Fibroblast of lung (primary cell): ENCODE measurements at places on chromosomes 6 and 20.
A peak's percentile ranks its signal among the peaks of the same experiment; 100 is the strongest.

DNA sequence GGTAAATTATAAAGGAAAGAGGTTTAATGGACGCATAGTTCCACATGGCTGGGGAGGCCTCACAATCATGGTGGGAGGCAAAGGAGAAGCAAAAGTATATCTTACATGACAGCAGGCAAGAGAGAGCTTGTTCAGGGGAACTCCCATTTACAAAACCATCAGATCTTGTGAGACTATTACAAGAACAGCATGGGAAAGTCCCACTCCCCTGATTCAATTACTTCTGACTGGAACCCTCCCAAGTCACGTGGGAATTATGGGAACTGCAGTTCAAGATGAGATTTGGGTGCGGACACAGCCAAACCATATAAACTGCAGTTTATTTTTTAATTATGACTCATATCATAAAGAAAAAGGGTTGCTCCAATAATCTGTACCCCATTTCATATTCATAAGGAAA is 22.3 kb upstream of the HLA-DQA2 start:
- no peak for DNase-seq

GRCh38 chr20:59518881-59519706 is 85.2 kb upstream of the PHACTR3 start:
- peak; percentile 28 for DNase-seq

DNA sequence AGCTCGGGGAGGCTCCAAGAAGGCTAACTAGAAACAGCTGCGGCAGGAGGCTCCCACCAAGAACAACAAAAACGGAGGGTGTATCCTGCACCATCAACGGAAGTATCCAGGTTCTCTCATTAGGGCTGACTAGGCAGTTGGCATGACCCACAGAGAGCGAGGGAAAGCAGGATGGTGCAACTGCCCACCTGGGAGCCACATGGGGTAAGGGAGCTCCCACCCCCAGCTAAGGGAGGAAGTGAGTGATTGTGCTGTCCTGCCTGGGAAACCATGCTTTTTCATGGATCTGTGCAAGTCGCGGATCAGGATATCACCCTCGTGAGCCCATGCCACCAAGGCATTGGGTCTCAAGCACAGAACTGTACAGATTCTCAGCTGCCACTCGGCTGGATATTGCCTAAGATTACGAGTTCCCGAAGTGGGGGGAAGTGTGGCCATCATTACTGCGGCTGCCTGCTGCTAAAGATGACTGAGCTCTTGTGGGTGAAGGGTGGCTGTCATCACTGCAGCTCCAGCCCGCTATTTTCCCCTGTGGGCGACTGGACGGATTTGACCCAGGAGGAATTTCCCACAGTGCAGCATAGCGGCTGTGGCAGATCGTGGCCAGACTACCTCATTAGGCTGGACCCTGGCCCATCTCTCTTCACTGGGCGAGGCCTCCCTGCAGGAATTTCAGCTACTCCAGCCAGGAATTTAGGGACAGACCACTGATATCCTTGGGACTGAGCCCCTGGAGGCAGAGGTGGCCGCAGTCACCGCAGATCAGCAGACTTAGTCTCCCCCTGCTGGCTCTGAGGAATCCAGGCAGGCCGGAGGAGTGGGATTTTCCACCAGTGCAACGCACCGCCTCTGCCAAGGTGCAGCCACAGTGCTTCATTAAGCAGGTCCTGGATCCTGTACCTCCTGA is 515.7 kb downstream of the FRK start:
- DNase-seq, result no peak

DNA sequence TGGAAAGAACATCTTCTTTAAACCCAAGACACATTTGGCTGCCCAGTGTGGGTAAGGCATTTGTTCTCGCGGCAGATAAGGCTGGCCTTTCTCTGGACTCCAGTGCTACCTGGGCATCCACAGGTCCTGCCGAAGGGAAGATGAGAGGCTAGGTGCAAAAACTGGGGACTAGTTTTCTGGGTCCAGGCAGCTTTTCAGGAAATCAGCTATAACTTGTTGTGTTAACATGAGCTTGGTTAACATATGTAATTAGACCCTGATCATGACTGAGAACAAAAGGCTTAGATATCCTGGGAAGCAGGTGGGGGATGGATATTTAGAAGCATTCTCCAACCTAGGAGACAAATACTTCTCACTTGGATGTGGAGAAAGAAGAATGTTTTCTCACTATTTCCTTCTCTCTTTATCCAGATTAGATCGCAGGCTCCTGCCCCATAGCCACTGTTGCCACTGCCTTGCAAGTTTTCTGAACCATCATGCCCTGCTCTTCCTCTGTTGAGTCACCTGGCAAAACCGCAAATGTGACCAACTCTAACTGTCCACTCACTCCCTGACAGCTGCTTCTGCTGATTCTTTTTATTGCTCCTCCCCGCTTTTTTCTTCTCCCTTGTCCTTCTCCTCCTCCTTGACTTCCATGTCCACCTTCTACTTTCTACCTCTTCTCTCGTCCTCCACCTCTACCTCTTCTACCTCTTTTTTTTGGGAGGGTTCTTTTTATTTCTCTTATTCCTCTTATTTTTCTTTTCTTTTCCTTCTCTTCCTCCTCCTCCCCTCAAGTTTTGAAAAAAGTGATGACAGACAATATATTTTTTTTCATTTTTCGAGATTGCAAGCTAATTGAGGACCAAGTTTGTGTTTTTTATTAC is 258.1 kb downstream of the UTRN start:
- peak; percentile 65 for DNase-seq

- DNase-seq, result no peak
These were observed 243.9 kb downstream of the HAO1 start for GRCh38 chr20:7696311-7696710.

- no peak for DNase-seq
These were observed 375.1 kb upstream of the MMS22L start for GRCh38 chr6:97658090-97658489.

DNA sequence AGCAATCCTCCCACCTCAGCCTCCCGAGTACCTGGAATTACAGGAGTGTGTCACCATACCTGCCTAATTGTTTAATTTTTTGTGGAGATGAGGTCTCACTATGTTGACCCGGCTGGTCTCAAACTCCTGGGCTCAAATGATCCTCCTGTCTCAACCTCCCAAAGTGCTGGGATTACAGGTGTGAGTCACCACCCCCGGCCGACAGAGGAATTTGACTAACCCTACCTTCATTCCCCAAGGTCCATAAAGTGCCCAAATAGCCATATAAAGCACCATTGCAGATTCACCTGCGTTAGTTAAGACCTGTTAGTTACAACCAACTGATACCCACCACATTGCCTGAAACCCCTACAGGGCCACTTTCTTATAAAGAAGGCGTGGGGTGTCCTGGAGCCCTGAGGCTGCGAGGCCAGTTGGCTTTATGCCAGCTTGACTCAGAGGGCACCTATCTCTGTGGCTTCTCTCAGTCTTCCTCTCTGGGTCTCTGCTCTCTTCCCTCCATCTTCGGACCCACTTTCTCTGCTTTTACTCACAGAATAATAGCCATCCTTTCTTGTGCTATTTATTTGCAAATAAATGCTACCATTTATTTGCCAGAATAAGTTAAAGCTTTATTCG is 65.6 kb downstream of the SLC2A10 start:
- no peak for DNase-seq

DNA sequence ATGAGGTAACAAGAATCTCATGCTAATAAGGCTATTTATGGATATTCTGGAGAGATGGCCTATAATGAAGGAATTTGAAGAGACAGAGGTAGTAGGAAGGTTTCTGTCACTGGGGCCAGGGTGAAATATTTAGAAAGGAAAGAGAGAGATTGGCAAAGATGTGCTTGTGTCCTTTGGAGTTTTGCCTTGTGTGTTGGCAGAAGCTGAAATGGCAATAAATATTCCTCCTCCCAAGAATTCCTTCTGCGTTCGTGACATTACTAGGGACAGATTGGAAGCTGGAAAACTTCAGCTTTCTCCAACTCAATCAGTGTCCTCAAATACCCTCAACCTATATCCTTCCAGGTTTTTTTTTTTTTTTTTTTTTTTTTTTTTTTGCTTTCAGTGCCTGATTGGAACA is 6.3 kb downstream of the SAMD5 start:
- no peak for DNase-seq
